ENCODE measurements at places on chromosomes 11 and 22.

GRCh38 chr22:21683401-21683811 lies 17.6 kb downstream of the PPIL2 start:
- no peak for DNase-seq

GRCh38 chr11:134132808-134133207 lies 63.9 kb downstream of the JAM3 start:
- DNase-seq = no peak

DNA sequence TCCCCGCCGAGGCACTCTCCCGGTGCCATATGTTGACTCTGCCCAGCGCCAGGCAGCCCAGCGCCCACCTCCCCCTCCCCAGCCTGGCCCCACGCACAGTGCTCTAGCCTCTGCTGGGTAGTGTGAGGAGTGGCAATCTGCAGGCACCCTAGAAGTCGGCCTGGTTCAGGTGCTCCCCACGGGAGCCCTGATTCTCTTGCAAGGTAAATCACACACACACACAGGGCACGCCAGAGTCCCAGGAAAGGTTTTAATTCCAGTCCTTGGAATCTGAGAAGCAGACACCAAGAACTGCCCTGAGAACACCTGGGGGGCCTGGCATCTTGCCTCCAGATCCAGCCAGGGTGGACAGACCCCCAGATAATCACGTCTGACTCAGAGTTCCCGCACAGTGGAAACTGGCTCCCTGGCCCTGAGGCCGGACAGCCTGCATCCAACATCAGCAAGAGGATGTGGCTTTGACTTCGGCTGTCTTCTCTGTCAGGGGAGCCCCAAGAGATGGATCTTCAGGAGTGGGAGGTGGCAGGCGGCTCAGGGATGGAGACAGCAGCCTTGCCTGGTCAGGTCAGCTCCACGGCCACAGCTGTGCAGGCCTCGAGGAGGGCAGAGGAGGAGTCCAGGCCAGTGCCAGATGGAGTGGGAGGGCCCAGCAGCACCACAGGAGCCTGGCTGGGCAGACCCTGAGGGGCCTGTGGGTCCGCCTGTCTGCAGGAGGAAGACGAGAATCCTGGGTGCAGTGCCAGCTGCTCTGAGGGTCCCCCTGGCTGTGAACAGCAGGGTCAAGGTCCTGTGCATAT lies 1.1 kb upstream of the RIN1 start:
- DNase-seq = no peak

- DNase-seq = no peak
Observed at GRCh38 chr11:86969258-86969657, 14.1 kb upstream of the FZD4 start.

DNA sequence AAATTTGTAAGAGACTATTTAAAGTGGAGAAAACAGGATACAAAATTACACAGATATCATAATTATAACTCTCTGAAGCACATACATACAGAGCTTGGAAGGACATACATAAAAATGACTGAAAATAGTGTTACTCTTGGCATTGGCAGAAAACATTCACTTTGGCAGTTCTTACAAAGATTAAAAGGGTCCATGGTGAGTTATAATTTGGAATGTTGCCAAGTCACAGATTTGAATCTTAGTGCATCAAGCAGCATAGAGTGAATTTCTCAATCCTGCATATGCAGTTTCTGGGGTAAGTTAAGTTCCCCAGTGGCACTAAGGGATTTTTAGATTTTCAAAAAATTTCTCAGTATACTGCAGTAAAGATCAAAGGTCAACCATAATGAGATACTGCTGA lies 115.9 kb downstream of the CCDC81 start:
- DNase-seq = no peak

- DNase-seq = no peak
Observed at GRCh38 chr11:73228268-73229134, 10.4 kb downstream of the P2RY2 start.

DNA sequence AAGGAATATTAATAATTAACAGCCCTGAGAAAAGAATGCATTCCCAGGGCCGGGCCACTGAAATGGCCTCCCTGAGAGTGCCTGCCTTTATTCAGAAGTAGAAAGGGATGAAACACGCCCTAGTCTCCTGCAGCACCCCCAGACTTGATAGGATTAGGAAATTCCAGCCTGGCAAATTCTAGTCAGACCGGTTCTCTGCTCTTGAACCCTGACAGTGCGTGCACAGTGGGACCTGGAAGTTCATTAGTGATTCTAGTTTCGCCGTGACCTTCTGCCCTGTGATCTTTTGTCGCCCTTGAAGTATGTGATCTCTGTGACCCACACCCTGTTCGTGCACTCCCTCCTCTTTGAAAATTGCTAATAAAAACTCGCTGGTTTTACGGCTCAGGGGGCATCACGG lies 2.1 kb upstream of the GSTP1 start:
- DNase-seq = no peak

Measured in DND-41 (cell line).